ENCODE measurements at places on chromosomes 7 and 10. TPM values are rescaled to one million over a fixed set of nuclear protein-coding genes. Genes with fewer than 3 reads are reported as not detected.
A peak's percentile ranks its signal among the peaks of the same experiment; 100 is the strongest.

TRPV6 gene
- total RNA-seq = 1.2 TPM

COL28A1 gene
- total RNA-seq = 4.2 TPM

ADAM22 gene
- 1.7 TPM for total RNA-seq

SAMD9 gene
- total RNA-seq = 7.7 TPM

CYP26A1 gene
- total RNA-seq = not detected

SLC25A13 gene
- total RNA-seq = 23.0 TPM

TMEM254 gene
- 22.1 TPM for total RNA-seq

ADIRF gene
- total RNA-seq = 171 TPM

HOXA3 gene
- 10.3 TPM for total RNA-seq

GRCh38 chr7:130275826-130276297 lies 9.2 kb downstream of the CPA2 start:
- DNase-seq = no peak
- H3K27me3 ChIP-seq = no peaks in the 10 kb centered on the region
- peaks cover 26% of the 10 kb centered on the region for H3K4me1 ChIP-seq
- no peak overlapping the region for H3K4me3 ChIP-seq
- no peak overlapping the region for H3K27ac ChIP-seq

DNA sequence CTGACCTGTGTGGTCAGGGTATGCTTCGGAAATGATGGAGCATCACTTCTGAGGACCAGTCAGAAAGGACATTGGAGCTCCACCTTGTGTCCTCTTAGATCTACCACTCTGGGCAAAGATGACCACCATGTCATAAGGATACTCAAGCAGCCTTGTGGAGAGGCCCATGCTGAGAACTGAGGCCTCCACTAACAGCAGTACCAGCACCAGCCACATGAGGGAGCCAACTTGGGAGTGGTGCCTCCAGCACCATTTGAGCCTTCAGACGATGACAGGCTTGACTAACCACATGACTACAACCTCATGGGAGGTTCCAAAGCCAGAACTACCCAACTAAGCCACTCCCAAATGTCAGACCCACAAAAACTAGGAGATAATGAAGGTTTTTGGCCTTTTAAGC lies 116.0 kb downstream of the NPTX2 start:
- no peaks in the 10 kb centered on the region for H3K4me1 ChIP-seq
- H3K36me3 ChIP-seq = no peaks in the 10 kb centered on the region
- no peak for DNase-seq
- H3K27ac ChIP-seq = no peak overlapping the region
- no peaks in the 10 kb centered on the region for H3K27me3 ChIP-seq
- H3K4me3 ChIP-seq = no peak overlapping the region

DNA sequence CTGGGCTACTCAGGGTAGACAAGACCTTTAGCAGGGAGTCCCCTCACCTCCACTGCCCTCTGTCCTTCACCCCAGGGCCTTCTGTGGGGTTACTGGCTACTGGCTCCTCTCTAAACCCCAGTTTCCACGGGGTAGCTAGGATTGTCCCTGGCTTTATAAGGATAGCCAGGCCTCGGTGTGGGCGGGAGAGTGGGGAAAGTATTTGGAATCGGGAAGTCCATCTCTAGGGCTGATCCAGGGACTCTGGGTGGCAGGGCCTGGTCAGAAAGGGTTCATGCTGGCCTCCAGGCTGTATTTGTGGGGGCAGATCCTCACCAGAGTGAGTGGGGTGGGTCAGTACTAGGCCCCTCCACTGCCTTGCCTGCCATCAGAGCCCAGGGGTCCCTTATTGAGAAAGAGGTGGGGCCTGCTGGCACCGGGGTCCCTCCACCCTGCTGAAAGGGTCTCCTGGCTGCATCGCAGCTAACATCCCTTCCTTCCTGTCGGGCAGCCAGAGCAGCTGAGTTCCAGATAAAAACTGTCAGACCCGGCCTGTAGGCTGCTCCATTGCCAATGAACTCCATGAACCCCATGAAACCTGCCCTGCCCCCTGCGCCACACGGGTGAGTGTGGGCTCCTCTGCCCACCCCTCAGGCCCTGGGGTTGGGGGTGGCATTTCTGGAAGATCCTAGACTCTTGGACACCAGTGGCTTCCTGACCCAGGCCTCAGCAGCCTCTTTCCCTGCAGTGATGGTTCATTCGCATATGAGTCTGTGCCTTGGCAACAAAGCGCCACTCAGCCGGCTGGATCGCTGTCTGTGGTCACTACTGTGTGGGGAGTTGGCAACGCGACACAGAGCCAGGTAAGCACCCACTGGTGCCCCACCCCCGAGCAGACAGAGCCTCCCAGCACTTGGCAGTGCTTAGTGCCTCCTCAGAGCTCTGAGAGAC lies 7.3 kb downstream of the ZMIZ2 start:
- H3K27me3 ChIP-seq = no peaks in the 10 kb centered on the region
- peak overlapping the region; percentile 7 for H3K27ac ChIP-seq
- no peak overlapping the region for H3K4me3 ChIP-seq

GRCh38 chr7:43303740-43304241 lies 191.3 kb downstream of the HECW1 start:
- H3K4me1 ChIP-seq = no peaks in the 10 kb centered on the region
- no peak overlapping the region for H3K27ac ChIP-seq
- no peaks in the 10 kb centered on the region for H3K27me3 ChIP-seq
- DNase-seq = no peak

DNA sequence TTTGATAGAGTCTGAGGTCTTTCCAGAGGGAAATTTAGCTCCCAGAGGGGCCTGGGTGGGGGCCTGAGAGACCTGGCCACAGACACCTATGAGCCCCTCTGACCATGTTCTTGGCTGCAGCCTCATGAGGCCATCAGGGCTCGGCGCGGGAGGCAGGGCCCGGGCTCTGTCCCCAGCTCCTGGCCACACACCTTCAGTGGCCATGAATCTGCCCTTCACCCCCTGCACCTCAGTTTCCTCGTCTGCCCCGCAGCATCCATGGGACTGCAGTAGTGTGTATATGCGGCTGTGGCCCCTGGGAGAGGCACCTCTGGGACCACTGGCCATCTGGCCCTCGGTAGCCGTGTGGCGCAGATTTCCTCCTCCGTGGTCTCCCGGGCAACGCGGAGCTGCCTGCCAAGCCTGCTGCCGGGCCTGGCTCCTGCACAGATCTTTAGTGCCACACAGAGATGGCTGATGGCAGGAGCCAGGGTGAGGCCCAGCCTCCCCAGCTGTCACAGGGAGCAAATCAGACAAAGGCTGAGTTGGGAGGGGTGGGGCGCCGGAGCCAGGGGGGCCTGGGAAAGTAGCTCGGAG lies 23.6 kb upstream of the ADCYAP1R1 start:
- H3K27me3 ChIP-seq = peaks cover 2% of the 10 kb centered on the region
- no peaks in the 10 kb centered on the region for H3K36me3 ChIP-seq
- no peak overlapping the region for H3K4me3 ChIP-seq
- H3K4me1 ChIP-seq = peaks cover 7% of the 10 kb centered on the region
- H3K27ac ChIP-seq = no peak overlapping the region

- peaks cover 3% of the 10 kb centered on the region for H3K4me1 ChIP-seq
- H3K27ac ChIP-seq = peak overlapping the region; percentile 33
- no peaks in the 10 kb centered on the region for H3K27me3 ChIP-seq
- H3K4me3 ChIP-seq = no peak overlapping the region
Observed at GRCh38 chr7:102992938-102993717, 80.3 kb downstream of the LRRC17 start.

- H3K4me3 ChIP-seq = no peak overlapping the region
- no peaks in the 10 kb centered on the region for H3K27me3 ChIP-seq
- no peaks in the 10 kb centered on the region for H3K4me1 ChIP-seq
- no peak for DNase-seq
Observed at GRCh38 chr10:132850246-132850645, 64.3 kb upstream of the NKX6-2 start.

GRCh38 chr10:2660276-2660675 lies 407.1 kb upstream of the PFKP start:
- H3K4me1 ChIP-seq = no peaks in the 10 kb centered on the region
- H3K36me3 ChIP-seq = no peaks in the 10 kb centered on the region
- no peak overlapping the region for H3K4me3 ChIP-seq
- H3K27ac ChIP-seq = no peak overlapping the region
- DNase-seq = no peak

DNA sequence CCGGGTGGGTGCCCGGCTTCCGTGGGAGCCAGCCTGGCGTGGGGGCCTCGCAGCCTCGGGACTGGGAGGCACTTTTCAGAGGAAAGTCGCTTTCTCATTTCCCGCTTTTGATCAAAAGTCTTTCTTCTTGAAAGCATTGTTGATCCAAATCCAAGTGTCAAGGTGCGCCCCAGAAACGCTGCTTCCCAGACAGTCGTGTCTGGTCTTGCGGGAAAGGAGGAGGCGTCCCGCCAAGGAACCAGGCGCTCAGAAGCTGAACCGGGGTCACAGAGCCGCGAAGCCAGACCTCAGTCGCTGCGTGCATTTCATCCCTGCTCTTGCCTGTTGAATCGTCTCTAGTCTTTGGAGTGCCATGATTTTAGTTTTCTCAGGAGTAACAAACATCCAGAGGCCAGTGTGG lies 1.1 kb upstream of the BNIP3 start:
- H3K4me1 ChIP-seq = peaks cover 5% of the 10 kb centered on the region
- no peaks in the 10 kb centered on the region for H3K36me3 ChIP-seq
- no peak for DNase-seq
- no peak overlapping the region for H3K27ac ChIP-seq
- H3K27me3 ChIP-seq = no peaks in the 10 kb centered on the region

DNA sequence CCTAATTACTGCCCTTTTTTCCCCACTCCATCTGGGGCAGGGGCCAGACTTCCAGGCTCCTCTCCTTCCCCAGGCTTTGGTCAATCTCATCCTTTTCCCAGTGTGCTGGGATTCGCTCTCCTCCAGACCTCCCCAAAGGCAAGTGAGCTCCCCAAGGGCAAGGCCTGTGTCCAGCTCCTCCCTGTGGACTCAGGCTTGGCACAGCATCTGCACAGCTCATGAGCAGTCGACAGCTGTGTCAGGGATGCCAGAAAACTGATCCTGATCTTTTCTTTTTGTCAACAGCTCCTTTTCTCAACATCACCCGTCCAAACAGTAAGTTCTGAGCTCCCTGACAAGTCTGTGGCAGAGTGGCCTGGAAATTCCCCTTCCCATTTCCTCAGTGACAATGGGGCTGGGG lies 67.1 kb downstream of the C10orf120 start:
- peak; percentile 31 for DNase-seq
- no peaks in the 10 kb centered on the region for H3K27me3 ChIP-seq
- H3K27ac ChIP-seq = no peak overlapping the region
- no peak overlapping the region for H3K4me3 ChIP-seq
- no peaks in the 10 kb centered on the region for H3K36me3 ChIP-seq

DNA sequence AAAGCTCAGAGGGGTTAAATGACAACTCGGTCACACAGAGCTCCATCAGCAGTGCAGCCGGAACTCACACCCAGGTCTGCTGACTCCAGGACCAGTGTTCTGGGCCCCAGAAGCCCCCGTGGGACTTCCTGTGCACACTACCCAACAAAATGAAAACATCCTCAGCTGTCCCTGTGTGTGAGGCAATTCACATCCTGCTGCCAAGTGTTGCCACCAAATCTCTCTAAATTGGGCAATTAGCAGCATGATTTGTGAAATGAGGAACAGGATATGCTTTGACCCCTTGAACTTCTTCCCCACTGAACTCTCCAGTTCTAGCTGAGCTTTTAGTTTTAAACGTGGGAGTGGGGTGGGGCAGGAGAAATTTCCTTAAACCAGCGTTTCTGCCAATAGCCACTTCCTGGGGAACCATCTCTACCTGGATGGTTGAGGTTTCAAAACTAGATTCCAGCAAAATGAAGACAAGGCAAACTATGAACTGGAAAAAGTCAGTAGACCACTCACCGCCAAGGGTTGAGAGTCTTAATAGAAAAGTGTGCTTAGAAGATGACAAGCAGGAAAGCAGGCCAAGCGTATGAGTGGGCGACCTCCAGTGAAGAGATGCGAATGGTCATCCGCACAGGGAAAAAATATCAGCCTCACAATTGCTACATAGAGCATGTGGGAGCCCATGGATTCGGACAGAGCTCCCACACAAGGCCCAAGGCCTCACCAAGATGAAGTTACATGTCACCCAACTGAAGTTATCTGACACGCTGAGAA lies 51.9 kb upstream of the CHST15 start:
- no peak overlapping the region for H3K27ac ChIP-seq
- no peaks in the 10 kb centered on the region for H3K27me3 ChIP-seq
- H3K4me3 ChIP-seq = no peak overlapping the region
- no peaks in the 10 kb centered on the region for H3K36me3 ChIP-seq
- no peaks in the 10 kb centered on the region for H3K4me1 ChIP-seq
- peak; percentile 41 for DNase-seq

DNA sequence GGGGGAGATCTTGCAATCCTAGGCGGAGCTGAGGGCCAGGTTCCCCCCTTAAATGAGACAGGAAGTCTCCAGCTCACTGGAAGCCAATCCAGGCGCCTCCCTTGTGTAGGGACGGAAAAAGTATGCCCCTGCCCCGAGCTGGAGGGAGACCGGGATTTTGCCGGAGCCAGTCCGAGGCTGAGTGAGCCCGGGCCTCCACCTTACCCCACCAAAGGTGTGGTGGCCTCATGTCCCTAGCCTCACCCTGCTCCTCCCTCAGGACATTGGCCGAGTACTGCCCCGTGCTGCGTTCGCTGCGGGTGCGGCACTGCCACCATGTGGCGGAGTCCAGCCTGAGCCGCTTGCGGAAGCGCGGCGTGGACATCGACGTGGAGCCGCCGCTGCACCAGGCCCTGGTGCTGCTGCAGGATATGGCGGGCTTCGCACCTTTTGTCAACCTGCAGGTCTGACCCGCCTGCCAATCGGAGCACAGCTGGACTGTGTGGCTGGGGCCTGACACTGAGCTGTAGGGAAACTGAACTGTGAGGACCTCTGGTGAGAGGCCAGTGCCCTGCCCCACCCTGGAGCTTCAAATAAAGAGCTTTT lies 2.0 kb downstream of the FBXL15 start:
- peaks cover 2% of the 10 kb centered on the region for H3K36me3 ChIP-seq
- H3K4me1 ChIP-seq = peaks cover 25% of the 10 kb centered on the region
- H3K27me3 ChIP-seq = peaks cover 15% of the 10 kb centered on the region
- peak overlapping the region; percentile 36 for H3K4me3 ChIP-seq
- DNase-seq = peak; percentile 58
- peak overlapping the region; percentile 89 for H3K27ac ChIP-seq

- no peak overlapping the region for H3K27ac ChIP-seq
- DNase-seq = no peak
- no peak overlapping the region for H3K4me3 ChIP-seq
- H3K27me3 ChIP-seq = no peaks in the 10 kb centered on the region
Observed at GRCh38 chr7:154892459-154892858, 110.5 kb downstream of the PAXIP1 start.

DNA sequence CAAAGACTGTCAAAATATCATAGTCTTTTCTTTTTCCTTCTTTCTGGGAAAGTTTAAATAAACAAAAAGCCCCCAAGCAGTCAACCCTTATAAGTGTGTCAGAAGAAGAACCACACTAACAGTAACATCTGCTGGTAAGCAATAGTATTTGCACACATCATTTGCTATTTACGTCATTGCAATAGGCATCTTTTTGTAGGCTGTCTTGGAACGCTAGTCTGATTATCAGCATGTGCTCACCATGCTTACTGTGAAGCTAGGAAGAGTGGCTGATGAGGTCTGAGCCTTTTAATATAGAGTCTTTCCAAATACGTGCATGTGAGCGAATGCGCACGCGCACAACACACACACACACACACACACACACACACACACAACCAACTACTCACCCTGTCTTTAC lies 599.0 kb upstream of the TPK1 start:
- no peaks in the 10 kb centered on the region for H3K4me1 ChIP-seq
- no peak overlapping the region for H3K27ac ChIP-seq
- H3K4me3 ChIP-seq = no peak overlapping the region
- DNase-seq = peak; percentile 14
- H3K27me3 ChIP-seq = no peaks in the 10 kb centered on the region
